Keratinocyte (primary cell): ENCODE measurements at places on chromosomes 11 and 22.

DNA sequence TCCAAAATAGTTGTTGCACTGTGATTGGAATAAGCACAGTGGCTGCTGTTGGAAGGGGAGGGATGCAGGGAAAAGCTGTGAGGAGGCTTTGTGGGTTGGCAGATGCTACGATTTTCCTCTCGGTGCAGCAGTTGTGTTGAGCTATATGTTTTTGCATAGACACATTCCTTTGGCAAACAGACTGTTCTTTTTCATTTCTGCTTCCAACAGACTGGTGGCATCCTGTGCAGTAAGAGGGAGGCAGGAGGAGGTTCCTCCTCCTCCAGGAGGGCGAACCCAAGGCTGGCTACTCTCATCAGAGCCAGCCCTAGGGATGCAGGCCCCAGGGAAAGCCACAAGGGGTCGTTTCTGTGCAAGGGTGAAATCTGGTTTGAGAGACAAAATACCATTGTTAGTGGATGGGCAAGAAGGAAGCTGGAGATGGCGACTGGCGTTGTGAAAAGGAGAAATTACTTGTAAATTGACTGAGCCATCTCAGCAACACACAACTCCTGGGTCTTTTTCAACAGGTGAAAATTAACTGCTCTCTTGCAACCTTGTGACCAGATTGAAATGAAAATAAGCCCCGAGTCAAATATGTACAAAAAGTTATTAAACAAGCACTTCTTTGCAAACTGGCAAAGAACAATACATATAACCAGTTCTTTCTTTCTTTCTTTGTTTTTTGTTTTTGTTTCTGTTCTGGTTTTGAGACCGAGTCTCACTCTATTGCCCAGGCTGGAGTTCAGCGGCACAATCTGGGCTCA, 26.5 kb upstream of the UBASH3B start:
- no peak for DNase-seq

- DNase-seq = no peak
Measured at GRCh38 chr11:82636615-82637014, 97.0 kb downstream of the FAM181B start.

DNA sequence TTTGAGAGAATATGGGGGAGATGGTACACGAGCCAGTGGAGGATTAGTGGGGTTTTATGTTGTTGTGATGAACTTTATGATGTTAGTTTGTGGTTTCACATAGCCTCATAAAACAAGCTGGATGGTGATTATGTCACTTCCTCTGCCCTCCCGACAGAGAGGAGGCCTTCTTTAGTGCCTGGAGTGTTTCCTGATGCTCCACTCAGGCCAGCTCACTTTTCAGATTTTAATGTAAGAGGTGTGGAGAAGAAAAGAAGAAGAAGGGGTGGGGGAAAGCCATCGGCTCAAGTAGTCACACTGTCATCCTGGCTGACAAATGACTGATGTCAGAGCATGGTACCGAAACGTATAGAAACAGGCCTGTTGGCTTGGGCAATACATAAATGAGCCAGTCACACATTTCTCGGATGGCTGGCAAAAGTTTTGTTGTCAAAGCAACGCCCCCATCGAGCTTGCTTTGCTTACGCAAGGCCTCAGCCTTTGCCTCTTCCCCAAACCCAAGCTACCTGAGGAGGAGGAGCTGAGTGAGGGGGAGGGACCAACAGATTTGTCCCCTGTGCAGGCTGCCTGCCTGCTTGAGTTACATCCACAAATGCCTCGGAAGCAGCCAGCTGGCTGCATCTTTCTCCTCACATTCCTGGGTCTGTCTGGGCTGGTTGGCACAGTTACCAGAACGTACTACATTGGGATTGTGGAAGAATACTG, at the start of gene HEPHL1:
HEPHL1 (plus strand) TSS at position 578 of the 705 bp plus-strand sequence; CDS start at position 593, 15 bp downstream.
- peak; percentile 95 for DNase-seq

- DNase-seq = no peak
Measured at GRCh38 chr11:68349461-68350249, 37.3 kb downstream of the LRP5 start.

- DNase-seq = no peak
Measured at GRCh38 chr22:40588726-40589125, 47.8 kb downstream of the MRTFA start.

DNA sequence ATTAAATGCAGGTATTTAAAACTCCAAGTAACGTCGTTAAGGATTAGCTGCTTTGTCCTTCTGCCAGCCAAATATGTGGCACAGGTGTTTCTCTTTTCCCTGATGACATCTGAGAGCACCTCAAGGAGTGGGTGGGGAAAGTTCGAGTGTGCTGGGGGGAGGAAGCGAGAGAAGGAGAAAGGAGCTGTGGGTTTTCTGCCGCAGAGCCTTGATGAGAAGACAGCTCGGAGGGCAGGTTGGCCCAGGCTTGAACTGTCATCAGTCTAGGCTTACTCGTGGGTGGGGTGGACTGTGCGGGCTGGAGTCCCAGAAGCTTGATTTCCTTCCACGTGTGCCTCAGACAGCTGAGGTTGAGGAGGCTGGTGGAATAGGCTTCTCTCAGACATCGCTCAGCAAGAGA, 15.2 kb upstream of the SORL1-AS1 start:
- DNase-seq = no peak

GRCh38 chr22:20130319-20130718, 1.3 kb upstream of the ZDHHC8 start:
- no peak for DNase-seq

- DNase-seq = no peak
Measured at GRCh38 chr11:67022961-67023956, at the start of gene SYT12. TSS of gene SYT12 (plus strand) at chr11:67023134. CDS start at chr11:67030145, 7,011 bp downstream.

GRCh38 chr11:65221026-65221425, 39.3 kb downstream of the CAPN1 start:
- DNase-seq = no peak

DNA sequence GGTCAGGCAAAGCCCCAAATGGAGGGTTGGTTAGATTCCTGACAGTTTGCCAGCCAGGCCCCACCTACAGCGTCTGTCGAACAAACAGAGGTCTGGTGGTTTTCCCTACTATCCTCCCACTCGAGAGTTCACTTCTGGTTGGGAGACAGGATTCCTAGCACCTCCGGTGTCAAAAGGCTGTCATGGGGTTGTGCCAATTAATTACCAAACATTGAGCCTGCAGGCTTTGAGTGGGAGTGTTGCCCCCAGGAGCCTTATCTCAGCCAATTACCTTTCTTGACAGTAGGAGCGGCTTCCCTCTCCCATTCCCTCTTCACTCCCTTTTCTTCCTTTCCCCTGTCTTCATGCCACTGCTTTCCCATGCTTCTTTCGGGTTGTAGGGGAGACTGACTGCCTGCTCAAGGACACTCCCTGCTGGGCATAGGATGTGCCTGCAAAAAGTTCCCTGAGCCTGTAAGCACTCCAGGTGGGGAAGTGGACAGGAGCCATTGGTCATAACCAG, 4.7 kb upstream of the TTC36 start:
- no peak for DNase-seq

GRCh38 chr11:21505070-21505469, 687.8 kb upstream of the ANO5 start:
- DNase-seq = no peak
